ENCODE measurements at places on chromosomes 7 and 10.

- H3K4me1 ChIP-seq: no peaks in the 10 kb centered on the region
- no peak overlapping the region for H3K27ac ChIP-seq
- H3K36me3 ChIP-seq: no peaks in the 10 kb centered on the region
- no peak for DNase-seq
Measured at GRCh38 chr10:34816085-34816496, 995 bp upstream of the PARD3 start.

- no peaks in the 10 kb centered on the region for H3K4me1 ChIP-seq
- no peak overlapping the region for H3K27ac ChIP-seq
- no peaks in the 10 kb centered on the region for H3K36me3 ChIP-seq
- H3K27me3 ChIP-seq: no peaks in the 10 kb centered on the region
- no peak for DNase-seq
Measured at GRCh38 chr10:51260376-51260775, 186.1 kb downstream of the PRKG1 start.

GRCh38 chr10:59817773-59818172 lies 64.5 kb upstream of the MRLN start:
- H3K27me3 ChIP-seq: no peaks in the 10 kb centered on the region
- H3K27ac ChIP-seq: no peak overlapping the region
- H3K4me1 ChIP-seq: peaks cover 8% of the 10 kb centered on the region
- H3K4me3 ChIP-seq: no peak overlapping the region
- peak; percentile 58 for DNase-seq
- peaks cover 16% of the 10 kb centered on the region for H3K36me3 ChIP-seq

GRCh38 chr7:43520201-43520600 lies 62.7 kb upstream of the STK17A start:
- no peaks in the 10 kb centered on the region for H3K27me3 ChIP-seq
- H3K4me3 ChIP-seq: no peak overlapping the region

GRCh38 chr7:30146127-30146612 lies 11.4 kb downstream of the MTURN start:
- no peaks in the 10 kb centered on the region for H3K27me3 ChIP-seq
- no peak for DNase-seq
- H3K4me3 ChIP-seq: no peak overlapping the region
- H3K27ac ChIP-seq: no peak overlapping the region
- peaks cover 12% of the 10 kb centered on the region for H3K4me1 ChIP-seq

GRCh38 chr10:24958721-24959381 lies 6.4 kb upstream of the PRTFDC1 start:
- DNase-seq: no peak
- H3K27ac ChIP-seq: no peak overlapping the region
- H3K27me3 ChIP-seq: peaks cover under 1% of the 10 kb centered on the region
- H3K4me3 ChIP-seq: no peak overlapping the region

DNA sequence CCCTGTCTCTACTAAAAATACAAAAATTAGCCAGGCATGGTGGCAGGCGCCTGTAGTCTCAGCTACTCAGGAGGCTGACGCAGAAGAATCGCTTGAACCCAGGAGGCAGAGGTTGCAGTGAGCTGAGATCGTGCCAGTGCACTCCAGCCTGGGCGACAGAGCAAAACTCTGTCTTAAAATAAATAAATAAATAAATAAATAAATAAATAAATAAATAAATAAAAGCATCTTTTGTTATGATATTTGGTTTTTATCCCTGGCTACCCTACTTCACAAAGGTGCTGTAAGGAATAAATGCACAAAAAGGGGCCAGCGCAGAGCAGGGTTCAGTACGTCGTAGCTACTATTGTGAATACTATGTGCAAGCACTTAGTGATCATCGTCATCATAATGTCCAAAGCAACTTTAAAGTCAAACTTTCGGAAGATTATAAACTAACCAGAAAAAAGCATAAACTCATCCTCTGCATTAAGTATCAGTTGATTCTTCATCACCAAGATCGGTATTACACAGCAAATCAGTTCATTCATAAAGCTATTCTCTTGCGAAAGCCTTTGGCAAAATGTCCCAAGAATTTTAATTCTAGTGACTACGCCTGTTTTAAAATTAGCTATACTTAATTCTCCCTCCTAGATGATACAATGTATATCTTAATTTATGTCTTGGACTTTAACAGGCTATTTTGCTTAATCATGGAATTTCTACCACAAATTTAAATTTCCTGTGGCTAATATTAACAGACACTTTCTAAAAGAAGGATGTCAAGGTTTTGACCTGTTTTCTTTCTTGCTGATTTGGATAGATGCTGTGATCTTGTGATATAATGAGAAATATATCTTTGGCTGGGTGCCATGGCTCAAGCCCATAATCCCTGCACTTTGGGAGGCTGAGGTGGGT lies 7.6 kb upstream of the NFE2L3 start:
- no peak overlapping the region for H3K4me3 ChIP-seq
- H3K36me3 ChIP-seq: no peaks in the 10 kb centered on the region
- no peaks in the 10 kb centered on the region for H3K27me3 ChIP-seq
- peak; percentile 31 for DNase-seq

- H3K27ac ChIP-seq: no peak overlapping the region
- no peaks in the 10 kb centered on the region for H3K4me1 ChIP-seq
- H3K27me3 ChIP-seq: no peaks in the 10 kb centered on the region
- no peak for DNase-seq
- H3K36me3 ChIP-seq: peaks cover 7% of the 10 kb centered on the region
Measured at GRCh38 chr7:29494350-29494749, 69.3 kb upstream of the PRR15 start.

- no peak overlapping the region for H3K4me3 ChIP-seq
- peaks cover 15% of the 10 kb centered on the region for H3K4me1 ChIP-seq
- no peak overlapping the region for H3K27ac ChIP-seq
- DNase-seq: no peak
- no peaks in the 10 kb centered on the region for H3K36me3 ChIP-seq
Measured at GRCh38 chr10:78360284-78360683, 326.6 kb downstream of the RPS24 start.

GRCh38 chr10:97643441-97643985 lies 3.0 kb downstream of the PI4K2A start:
- no peak overlapping the region for H3K27ac ChIP-seq
- no peak for DNase-seq
- no peak overlapping the region for H3K4me3 ChIP-seq

DNA sequence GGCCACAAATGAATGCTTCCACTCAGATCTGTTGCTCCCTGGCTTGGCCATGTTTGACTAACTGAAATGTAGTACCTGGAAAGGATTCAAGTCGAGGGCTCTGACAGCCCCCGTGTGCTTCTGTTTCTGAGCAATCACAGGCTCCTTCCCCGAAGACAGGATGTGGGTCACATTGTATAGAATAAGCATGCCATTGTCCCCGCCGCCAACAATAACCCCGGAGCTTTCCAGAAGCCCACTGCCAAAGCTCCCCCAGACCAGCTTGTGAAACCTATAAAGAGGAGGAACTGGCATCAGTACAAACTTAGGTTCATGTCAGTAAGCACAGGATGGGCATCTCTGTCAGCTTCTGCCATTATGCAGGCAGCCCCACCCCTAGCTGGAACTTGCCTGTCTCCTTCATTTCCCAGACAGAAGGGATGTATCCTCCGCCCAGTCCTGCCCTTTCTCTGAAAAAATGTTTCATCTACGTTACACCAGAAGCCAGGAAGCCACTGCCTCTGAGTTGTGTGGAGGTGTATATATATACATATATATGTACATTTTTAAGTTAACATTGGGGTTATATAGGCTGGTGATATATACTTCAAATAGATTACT lies 10.3 kb downstream of the SEC31B start:
- peaks cover 12% of the 10 kb centered on the region for H3K4me1 ChIP-seq
- H3K36me3 ChIP-seq: peaks cover 23% of the 10 kb centered on the region
- H3K27me3 ChIP-seq: no peaks in the 10 kb centered on the region
- H3K27ac ChIP-seq: no peak overlapping the region

GRCh38 chr10:81251457-81252115 lies 623.4 kb upstream of the NRG3 start:
- H3K4me1 ChIP-seq: no peaks in the 10 kb centered on the region

DNA sequence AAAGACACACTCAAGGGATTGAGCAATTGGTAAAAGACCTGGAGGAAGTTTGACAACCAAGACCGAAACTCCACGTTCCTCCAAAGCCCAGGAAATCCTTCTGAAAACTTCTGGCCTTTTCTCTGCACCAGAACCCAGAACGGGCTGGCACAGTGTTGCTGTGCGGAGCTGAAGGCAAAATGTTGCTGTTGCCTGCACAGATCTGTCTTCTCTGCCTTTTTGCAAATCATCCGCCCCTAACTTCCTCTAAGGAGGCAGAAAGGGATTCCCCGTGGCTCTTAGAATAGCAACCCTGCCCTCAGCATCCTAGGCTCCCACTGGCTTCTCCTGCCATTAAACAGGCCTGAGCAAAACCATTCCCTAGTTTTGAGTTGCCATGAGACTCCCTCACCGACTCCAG lies 44.9 kb downstream of the FIGNL1 start:
- no peak overlapping the region for H3K4me3 ChIP-seq
- peaks cover 63% of the 10 kb centered on the region for H3K4me1 ChIP-seq
- peaks cover 34% of the 10 kb centered on the region for H3K36me3 ChIP-seq
- peak; percentile 33 for DNase-seq
- no peaks in the 10 kb centered on the region for H3K27me3 ChIP-seq
- H3K27ac ChIP-seq: peak overlapping the region; percentile 53

Measured in CD14-positive monocyte (primary cell).